ENCODE measurements at places on chromosomes 13 and 19.

DNA sequence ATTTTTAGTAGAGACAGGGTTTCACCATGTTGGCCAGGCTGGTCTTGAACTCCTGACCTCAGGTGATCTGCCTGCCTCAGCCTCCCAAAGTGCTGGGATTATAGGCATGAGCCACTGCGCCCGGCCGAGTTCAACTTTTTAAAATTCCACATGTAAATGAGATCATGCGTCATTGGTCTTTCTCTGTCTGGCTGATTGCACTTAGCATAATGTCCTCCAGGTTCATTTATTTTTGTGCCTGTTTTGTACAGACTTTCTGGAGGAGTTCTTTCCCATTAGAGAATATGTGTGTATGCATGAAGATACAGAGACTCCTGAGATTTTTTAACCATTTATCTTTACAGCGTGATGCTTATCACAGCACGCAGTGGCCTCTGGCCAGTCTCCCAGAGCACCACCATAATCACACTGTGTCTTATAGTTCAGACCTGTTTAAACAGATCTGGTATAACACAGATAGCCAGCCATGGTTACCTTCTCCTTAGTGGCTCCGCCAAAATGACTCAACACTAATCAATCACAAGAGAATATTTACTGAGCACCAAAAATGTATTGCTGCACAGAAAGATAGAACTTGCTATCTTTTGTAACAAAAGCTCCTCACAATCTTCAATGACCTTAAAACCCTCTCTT lies 11.4 kb upstream of the STARD13 start:
- DNase-seq: no peak

- no peak for DNase-seq
Measured at GRCh38 chr13:26562512-26562890, 5.0 kb downstream of the WASF3 start.

DNA sequence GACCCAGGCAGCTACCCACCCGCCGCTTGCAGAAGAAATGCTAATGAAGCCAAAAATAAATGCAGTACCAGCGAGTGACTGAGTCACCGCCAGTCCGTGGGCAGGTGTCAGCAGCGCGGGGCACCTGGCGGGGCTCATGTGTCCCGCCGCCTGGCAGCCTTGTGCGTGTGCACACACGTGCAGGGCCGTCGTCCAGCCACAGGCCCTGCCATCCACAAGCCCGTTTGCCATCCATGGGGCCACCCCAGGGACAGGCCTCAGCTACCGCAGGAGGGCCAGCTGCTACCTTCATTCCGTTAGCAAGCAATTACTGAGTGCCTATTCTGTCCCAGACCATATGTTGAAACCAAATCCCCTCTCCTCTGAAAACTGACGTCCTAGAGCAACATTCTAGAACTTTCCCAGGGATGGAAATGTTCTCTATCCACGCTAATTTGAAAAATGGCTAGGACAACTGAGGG lies 20.5 kb downstream of the NCAN start:
- no peak for DNase-seq

- DNase-seq: peak; percentile 84
Measured at GRCh38 chr19:49506575-49507105, 5.8 kb upstream of the FCGRT start.

- no peak for DNase-seq
Measured at GRCh38 chr19:20209051-20209450, 42.0 kb downstream of the ZNF486 start.

GRCh38 chr13:104832231-104832630 lies 1703.2 kb downstream of the EFNB2 start:
- DNase-seq: no peak

- DNase-seq: no peak
Measured at GRCh38 chr13:72127031-72127430, 260.0 kb upstream of the DACH1 start.

Data from Kasumi-1 (cell line).